ENCODE measurements at places on chromosomes 5 and 9. TPM values are rescaled to one million over a fixed set of nuclear protein-coding genes. Genes with fewer than 3 reads are reported as not detected.

TMED7 gene
- 93.5 TPM for total RNA-seq

GALNT12 gene
- 28.3 TPM for total RNA-seq

CCNO gene
- not detected for total RNA-seq

ZNF300 gene
- total RNA-seq, result 1.8 TPM

OTULINL gene
- 104 TPM for total RNA-seq

TMEM215 gene
- total RNA-seq, result not detected

DMGDH gene
- 0.78 TPM for total RNA-seq

Data from upper lobe of right lung (tissue), 1 donor.